ENCODE measurements at places on chromosomes 13 and 19.

- peak; percentile 84 for DNase-seq
Measured at GRCh38 chr19:17687857-17688784, at the start of gene UNC13A. Gene UNC13A, minus strand, starts transcription at chr19:17688354. Its CDS starts 155 bp downstream, at chr19:17688199.

GRCh38 chr19:5738423-5738822, 18.0 kb downstream of the CATSPERD start:
- no peak for DNase-seq

DNA sequence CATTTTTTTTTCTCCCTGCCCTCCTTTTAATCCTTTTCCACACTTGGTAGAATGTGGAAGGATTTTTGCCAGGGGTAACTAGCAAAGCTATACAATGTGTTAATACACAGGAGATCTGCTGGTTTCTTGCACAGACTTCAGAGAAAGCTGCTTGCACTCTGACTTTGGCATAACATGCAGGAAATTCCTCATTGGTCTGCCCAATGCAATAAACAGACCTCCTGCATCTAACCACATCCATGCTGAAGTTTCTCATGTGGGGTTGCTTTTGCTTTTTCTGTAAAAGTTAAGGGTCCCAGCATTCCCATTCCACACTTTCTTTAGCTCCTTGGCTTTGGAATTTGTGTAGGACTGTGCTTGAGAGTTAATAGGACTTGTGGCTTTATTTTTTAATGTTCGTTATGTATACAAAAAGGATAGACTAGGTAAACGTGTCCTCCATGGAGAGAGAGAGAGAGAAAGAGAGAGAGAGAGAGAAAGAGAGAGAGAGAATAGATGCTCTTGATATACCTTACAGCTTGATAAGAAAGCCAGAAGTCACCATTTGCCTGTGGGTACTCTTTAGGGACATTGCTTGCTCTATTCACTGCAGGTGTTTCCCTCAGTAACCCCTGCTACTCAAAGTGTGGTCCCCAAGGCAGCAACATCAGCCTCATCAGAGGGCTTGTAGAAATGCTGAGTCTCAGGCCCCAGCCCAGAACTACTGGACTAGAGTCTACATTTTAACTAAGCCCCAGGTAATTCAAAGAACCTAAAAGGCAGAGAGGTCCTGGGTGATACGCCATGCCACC, 170.5 kb downstream of the SHISA2 start:
- no peak for DNase-seq

DNA sequence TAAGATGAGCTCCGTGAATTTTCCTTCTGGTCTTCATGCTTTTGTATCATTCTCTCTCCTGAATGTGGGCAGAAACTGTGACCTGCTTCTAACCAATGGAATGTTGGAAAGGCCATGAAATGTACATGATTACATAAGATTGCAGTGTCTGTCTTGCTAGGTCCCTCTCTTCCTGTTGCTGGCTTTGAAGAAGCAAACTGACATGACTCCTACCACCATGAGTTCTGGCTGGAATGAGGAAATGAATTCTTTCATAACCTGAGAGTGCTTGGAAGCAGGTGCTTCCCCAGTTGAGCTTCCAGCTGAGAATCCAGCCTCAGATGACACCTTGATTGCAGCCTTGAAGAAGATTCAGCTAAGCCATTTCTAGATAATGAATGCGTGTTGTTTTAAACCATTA, 275.0 kb upstream of the MIR17HG start:
- no peak for DNase-seq

DNA sequence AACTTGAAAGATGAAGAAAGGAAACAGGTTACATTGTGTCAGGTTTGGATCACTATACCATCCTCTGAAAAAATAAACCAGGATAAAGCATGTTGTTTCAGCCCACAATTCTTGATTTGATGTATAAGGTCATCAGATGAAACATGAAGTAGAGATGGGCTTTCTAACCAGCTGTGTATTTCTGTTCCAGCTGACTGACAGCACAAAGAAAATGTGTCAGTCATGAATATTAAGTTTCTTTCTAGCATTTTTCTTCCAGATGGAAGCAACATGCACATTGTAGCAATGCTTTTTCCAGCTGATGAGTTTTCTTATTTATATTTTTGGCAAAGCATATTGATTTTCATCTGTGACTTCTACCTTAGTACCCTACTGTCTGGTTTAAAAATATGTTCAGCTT, 199.6 kb downstream of the OXGR1 start:
- no peak for DNase-seq

DNA sequence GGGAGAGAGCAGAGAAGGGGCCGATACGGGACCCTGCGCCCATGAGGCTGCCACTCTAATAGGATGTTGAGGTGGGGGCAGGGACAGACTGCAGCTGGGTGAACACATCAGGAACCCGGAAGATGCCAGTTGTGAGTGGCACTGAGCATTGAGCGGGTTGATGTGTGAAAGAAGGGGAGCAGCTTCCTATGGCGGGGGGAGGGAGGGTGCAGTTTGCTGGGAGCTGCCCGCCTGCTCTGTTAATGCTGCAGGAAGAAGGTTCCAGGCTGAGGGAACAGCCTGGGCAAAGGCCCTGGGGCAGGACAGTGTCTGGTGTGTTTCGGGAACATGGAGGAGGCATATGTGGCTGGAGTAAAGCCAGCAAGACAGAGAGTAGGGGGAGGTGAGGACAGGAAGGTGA, 29.8 kb downstream of the DNM2 start:
- DNase-seq, result no peak

GRCh38 chr13:47835470-47836228, 165.4 kb downstream of the SUCLA2 start:
- no peak for DNase-seq

Data from right cardiac atrium (tissue), 5 donors.